ENCODE measurements at places on chromosomes 12 and 14.

DNA sequence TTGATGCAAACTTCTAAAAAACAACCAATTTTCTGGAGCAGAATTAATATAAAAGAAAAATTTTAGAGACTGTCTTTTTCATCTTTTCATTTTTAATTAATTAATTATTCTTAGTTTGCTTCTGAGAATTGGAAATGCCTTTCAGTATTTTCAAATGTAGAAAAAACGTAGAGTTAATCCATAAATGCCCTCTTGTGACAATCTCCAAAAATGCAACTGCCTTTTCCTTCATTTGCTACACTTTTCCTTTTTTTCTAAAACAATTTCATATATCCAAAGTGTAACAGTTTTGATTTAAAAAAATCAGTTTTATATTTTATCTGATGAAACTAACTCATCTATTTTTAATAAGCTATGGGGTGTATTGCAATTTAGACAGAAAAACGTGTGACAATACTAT is 409.3 kb downstream of the PRKD1 start:
- no peak for DNase-seq

DNA sequence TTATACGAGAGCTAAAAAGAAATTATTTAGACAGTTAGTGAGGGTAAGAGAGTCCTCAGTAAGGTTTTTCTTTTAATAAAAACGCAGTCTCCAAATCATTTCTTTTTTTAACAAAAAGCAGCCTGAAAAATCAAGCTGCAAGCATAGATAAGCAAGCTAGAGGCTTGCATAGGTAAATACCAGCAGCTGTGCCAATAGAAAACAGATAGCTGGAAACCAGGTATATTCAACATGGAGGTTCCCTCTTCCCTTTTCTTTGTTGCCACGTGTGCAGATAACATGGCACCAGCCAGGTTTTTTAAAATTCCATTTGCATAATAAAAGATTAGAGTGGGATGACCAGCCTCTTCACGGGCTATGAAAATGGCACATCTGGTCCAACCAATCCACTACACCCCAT is 6.1 kb upstream of the PRKAB1 start:
- no peak for DNase-seq

GRCh38 chr14:79395061-79395460 is 816.2 kb downstream of the DIO2 start:
- no peak for DNase-seq

GRCh38 chr14:38743966-38744584 is 359.0 kb downstream of the SEC23A start:
- DNase-seq, result no peak

GRCh38 chr12:24778486-24779304 is 170.2 kb downstream of the BCAT1 start:
- DNase-seq, result no peak

DNA sequence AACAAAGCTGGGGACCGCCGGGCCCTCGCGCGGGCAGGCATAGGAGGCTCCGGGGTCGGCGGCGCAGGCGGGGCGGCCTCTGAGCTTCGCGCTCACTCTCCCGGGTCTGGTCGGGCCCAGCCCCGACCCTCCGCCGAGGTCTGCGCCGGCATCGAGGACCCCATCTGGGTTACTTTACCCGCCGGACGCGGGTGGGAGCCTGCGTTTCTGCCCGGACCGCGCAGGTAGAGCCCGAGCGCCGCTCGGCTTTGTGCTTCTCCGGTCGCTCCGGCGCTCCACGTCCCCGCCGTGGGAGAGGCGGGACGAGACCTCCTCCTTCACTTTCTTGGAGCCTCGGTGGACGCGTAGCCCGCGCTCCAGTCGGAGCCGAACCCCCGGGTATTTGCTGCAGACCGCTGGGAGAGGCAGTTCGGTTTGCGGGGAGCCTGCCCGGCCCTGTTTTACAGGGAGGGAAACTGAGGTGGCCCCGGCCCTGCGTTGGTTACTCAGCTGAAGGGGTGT is 63.2 kb downstream of the FBXL14 start:
- DNase-seq, result no peak

GRCh38 chr12:100450735-100451134 is 22.9 kb upstream of the NR1H4 start:
- no peak for DNase-seq

DNA sequence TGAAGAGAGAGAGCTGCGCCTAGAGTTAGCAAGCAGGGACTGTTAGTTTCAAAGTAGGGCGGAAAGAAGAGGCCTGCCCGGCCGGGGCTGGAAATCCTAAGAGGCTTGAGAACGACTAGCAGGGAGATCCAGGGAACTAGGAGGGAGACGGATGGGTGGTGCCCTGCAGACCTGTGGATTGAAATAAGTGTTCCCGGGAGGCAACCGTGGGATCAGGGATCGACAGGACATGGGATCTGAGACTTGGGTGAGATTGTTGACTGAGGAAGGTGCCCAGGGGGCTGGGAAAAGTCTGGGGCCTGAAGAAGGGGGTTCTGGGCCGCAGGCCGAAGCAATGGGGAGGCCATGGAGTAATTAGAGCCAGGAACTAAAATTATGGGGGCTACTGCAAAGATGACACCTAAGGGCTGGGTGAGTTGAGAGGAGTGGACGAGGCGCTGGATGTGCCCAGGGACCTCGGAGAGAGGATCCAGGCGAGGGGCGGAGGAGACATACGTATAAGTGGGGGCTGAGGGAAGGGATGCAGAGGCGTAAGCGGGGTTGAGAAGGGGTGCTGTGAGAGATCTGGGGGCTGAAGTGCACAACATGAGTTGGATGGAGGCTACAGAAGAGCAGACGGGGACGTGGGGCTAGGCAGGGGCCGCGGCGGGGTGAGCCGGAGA is 635 bp downstream of the LTA4H start:
- no peak for DNase-seq

GRCh38 chr14:105519946-105520698 is 6.3 kb upstream of the TMEM121 start:
- no peak for DNase-seq

- no peak for DNase-seq
Observed at GRCh38 chr14:71856199-71856919, 75.9 kb upstream of the RGS6 start.

GRCh38 chr14:93011141-93011529 is 88.2 kb downstream of the CHGA start:
- DNase-seq, result no peak

DNA sequence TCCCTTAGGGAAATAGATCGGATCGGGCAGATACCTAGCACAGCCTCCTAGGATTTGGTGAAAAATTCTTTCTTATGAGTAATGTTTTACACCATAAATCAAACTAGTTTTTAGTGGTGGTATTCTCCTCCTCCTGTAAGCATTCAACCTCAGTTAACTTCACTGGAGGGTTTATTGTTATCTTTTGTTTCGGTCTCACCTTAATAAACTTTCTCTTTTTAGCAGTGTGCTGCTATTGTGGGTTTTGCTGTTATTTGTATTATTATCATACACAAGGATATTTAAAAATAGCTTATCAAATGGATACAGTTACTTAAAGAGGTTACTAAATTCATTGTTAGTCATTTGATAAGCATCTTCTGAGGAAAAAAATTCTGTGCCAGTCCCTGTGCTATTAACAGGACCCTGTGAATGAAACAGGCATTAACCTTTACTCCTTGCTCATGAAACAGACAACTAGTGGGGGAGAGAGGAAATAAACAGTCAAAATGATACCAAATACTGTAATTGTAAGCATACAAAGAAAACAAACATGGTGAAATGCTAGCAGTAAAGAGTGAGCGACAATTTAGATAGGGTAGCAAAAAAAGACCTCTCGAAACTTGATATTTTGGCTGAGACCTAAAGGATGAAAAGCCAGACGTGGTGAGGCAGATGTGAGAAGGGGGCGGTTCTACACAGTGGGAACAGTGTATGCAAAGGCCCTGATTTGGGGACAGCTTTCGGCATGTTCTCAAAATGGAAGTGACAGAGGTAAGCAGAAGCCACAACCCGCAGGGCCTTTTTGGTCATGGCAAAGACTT is 178.7 kb upstream of the SOX5 start:
- no peak for DNase-seq

DNA sequence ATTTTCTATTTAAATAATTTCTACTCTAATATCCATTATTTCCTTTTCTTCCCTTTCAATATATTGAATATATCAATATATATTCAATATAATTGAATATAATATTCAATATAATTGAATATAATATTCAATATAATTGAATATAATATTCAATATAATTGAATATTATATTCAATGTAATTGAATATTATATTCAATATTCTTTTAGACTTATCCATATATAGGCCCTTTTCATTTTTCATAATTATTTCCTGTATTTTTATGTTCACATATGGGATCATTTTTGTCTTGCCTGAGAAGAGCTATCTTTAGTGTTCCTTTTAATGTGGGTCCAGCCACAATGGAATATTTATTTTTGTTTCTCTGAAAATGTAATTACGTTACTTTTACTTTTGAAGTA is 88.9 kb upstream of the ESRRB start:
- DNase-seq, result no peak

DNA sequence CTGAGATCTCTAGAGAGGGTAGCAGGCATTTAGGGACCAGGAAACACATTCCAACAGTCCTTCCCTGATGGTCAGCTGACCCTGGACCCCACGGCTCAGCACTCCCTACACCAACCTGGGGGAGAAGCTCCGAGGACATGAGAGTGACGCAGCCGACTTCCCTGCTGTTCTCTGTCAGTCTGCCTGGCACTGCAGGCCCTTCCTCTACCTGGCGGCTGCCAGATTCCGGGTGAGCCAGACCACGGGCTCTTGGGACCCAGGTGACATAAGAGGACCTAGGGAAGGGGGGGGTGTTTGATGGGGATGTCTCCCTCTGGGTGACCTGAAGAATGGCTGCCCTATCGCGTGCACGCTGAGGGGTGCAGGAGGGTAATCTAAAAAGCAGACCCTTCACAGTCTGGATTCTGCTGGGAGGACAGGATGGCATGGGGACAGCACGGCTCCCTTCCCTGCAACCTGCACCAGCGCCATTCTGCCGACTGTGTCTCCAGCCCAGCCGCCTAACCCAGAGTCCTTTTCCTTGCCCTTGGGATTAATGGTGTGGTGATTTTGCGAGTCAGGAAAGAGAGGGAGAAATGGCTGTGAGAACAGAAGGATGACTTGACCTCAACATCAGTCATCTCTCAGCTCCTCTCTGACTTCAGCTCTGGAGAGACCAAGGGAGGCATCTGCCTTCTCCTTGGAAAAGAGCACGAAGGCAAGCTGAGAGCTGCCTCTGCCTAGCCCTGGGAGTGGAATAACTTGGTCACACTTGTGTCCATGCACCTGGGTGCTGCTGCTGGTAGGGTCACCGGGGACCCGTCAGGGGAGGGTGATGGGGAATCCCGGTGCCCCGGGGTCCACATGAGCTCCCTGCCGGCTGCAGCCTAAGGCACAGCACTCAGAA is 158.5 kb downstream of the CALM1 start:
- DNase-seq, result no peak

DNA sequence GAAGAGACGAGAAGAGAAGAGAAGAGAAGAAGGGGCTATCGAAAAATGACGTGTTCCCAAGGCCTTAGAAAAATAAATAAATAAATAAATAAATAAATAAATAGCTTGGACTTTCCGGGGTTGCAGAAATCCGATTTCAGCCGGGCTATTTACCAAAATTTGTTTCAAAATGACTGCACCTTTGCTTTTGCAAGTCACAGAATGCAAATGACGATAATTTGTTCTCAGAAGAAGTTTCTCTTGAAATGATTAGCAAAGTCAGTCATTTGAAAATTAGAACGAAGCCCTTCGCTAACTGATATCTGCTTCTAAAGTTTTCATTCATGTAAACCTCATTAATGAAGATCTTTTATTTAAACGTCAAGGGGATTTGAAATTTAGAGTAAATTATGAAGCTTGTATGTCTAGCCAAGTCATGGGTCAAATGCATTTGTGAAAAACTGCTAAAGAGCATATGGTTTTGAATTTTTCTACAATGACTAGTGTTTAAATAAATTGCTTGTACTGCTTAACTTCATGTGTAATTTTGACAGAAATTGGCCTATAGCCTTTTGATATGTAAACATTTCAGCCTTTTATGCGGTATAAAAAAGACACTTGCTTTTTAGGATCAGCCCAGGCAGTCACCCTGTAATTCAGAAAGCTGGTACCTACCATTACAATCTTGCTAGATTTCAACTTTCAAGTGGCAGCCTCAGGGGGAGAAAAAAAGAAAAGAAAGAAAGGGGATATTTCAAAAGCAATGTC is 4.6 kb upstream of the GSC start:
- no peak for DNase-seq

GRCh38 chr12:117724543-117724942 is 244.2 kb downstream of the KSR2 start:
- DNase-seq, result peak; percentile 59

DNA sequence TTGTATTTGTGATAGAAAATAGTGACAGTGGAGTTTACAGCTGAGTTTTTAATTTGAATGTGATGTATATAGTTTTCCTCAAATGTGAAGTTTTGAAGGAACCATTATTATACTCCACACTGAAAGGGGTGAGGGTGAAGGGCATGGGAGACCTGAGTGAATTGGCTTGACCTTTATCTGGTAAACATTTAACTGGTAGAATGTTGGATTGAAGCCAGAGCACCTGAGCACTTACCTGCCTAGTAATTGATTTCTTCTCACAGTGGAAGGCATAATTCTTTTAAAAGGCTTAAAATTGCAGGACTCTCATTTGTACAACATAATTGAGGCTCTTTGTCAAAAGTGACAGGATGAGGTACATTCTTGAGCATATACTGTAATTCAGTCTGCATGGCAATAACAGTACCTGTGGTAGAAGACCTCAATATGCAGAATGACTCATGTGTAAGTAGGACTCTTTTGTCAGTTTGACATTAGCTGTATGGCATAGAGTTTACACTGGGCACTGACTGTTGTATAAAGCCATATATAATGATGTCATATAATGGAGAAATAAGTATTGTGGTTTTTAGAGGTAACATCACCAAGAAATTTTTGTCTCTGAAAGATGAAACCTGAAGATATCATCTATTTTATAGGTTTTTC is 309.6 kb downstream of the TMTC2 start:
- no peak for DNase-seq

DNA sequence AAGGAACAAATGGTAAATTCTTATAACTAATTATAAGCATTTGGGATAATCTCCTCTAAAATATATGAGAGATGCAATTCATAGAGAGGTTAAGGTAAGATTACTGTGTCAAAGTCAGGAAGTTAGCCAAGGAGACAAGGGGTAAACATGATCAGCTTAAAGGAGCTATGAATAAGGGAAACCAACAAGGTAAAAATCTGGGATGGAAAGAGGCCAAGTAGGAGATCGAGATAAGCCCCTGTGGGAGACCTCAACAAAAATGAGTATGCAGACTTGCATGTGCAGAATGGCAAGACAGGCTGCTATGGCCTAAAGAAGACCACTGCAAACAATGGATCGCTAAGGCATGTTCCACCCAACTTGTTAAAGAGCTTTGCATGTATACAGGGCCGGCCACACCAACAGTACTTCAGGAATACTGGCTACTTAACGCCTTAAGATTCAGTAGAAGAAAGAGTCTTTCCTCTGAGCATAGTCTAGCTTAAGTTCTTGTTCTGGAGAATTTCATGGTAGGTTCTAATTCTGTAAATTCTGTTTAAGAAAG is 738.6 kb downstream of the GALC start:
- no peak for DNase-seq

- DNase-seq, result no peak
Observed at GRCh38 chr14:20652996-20653975, 11.8 kb upstream of the OR6S1 start.

GRCh38 chr12:104187446-104188155 is 28.0 kb upstream of the TXNRD1 start:
- DNase-seq, result no peak

- DNase-seq, result peak; percentile 48
Observed at GRCh38 chr12:563250-563781, 99.9 kb downstream of the NINJ2 start.

- DNase-seq, result no peak
Observed at GRCh38 chr14:104578321-104578720, 1.2 kb upstream of the C14orf180 start.

GRCh38 chr14:95173518-95173917 is 16.2 kb upstream of the DICER1 start:
- DNase-seq, result no peak

All from DMS79 (cell line).